ENCODE measurements at places on chromosomes 3 and 15.

- DNase-seq, result no peak
These were observed 78.7 kb downstream of the SLC6A1 start for GRCh38 chr3:11071096-11071755.

GRCh38 chr3:122094693-122095092 lies 39.5 kb downstream of the CD86 start:
- DNase-seq, result no peak

DNA sequence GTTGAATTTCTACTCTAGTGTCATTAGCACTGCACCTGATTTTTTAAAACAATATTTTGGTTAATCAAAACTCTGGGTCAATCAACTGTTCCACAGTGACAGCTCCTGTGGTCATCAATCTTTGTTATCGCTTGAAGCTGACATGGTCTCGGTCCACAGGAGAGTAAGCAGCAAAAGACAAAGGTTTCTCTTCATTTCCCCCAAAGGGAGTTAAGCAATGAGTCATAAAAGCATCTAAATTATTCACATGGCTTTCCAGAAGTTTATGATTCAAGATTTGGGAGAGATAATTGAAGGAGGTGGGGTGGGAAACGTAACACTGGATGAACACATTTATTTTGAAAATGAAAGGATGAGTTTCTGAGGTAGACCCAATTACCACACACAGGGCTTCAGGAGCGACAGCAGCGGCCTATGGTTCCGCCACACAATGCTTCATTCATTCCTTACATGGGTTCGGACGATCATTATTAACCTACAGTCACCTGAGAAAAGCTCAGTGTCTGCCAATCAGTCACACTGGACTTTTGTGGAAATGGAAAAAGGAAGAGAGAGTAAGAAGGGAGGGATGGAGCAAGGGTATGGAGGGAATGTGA lies 505.1 kb downstream of the FHIT start:
- DNase-seq, result no peak

GRCh38 chr3:9817436-9817835 lies 7.4 kb downstream of the TTLL3 start:
- no peak for DNase-seq

DNA sequence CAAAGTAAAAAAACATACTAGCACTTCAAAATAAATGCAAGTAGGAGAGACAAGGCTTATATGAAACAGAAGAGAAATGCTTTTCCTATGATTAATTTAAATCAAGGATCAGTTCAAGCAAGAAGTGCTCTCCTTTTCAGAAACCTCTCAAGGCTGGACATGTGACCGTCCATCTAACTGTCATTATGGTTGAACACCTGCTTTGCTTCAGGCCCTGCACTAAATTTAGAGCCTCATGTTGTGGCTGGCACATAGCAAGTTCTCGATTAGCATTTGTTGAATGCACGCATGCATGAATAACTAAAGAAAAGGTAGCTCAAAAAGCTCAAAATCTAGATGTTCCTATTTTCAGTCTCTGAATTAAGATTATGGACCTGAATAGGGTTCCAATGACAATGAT lies 82.0 kb downstream of the SV2B start:
- DNase-seq, result no peak
